Neural progenitor cell (in vitro differentiated cells): ENCODE measurements at places on chromosomes 7 and 10. TPM values are rescaled to one million over a fixed set of nuclear protein-coding genes. Genes with fewer than 3 reads are reported as not detected.

CBX3 gene
- total RNA-seq = 249 and 360 TPM in 2 replicates

DDC gene
- total RNA-seq = not detected in 2 replicates

PVRIG gene
- total RNA-seq = not detected in 2 replicates

SPDYE16 gene
- 0.28 TPM in 1 of 2 replicates, not detected in the other for total RNA-seq

DNA sequence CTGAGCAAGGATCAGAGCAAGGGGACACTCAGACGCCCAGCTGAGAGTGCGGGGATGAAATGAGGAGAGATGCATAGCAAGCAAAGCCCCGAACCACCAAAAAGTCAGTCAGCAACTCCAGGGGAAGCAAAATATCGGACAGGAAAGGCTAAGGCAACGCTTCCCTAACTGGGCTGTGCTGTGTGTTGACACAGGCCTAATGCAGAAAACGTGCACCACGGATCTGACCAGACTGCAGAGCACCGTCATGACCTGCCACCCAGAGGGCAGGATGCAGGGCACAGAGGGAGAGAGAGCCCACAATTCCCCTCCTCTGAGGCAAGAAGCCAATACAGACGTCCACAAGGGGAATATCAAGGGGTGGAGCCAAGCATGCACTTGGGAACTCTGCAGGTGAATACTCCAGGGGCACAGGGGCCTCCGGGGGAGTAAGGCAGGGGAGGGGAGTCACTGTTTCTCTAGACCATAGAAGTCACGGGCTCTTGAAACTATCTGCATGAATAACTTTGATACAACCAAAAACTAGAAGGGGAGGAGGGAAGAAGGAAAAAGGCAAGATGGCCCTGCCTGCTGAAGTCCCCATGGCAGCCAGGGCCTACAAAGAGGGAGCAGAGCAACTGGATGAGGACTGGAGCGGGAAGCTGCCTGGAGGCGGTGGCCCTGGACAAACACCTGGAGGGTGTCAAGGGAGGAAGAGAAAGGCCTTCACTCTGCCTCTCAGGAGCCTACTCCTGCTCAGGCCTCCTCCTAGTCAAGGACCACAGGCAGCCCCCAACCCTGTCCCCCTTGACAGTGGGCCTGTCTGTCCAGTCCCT, 26.2 kb downstream of the GRID1 start:
- no peak for DNase-seq

GRCh38 chr10:1594372-1595241, 142.7 kb downstream of the ADARB2 start:
- DNase-seq = no peak

DNA sequence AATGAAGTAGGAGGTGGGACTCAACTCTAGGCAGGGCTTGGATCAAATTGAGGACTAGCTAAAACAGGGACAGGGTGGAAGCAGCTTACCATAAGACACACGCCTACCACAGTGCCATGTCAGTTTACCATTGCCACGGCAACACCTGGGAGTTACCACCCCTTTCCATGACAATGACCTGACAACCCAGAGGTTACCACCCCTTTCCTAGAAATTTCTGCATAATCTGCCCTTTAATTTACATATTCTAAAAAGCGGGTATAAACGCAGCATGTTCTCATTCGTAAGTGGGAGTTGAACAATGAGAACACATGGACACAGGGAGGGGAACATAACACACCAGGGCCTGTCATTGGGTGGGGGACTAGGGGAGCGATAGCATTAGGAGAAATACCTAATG, 72.7 kb downstream of the GCC1 start:
- no peak for DNase-seq
